SK-N-DZ (cell line): ENCODE measurements at places on chromosomes 16 and 17.

GRCh38 chr17:39175695-39176093, 9.7 kb upstream of the ARL5C start:
- DNase-seq: no peak

GRCh38 chr16:22885951-22886350, 72.0 kb downstream of the HS3ST2 start:
- DNase-seq: no peak

DNA sequence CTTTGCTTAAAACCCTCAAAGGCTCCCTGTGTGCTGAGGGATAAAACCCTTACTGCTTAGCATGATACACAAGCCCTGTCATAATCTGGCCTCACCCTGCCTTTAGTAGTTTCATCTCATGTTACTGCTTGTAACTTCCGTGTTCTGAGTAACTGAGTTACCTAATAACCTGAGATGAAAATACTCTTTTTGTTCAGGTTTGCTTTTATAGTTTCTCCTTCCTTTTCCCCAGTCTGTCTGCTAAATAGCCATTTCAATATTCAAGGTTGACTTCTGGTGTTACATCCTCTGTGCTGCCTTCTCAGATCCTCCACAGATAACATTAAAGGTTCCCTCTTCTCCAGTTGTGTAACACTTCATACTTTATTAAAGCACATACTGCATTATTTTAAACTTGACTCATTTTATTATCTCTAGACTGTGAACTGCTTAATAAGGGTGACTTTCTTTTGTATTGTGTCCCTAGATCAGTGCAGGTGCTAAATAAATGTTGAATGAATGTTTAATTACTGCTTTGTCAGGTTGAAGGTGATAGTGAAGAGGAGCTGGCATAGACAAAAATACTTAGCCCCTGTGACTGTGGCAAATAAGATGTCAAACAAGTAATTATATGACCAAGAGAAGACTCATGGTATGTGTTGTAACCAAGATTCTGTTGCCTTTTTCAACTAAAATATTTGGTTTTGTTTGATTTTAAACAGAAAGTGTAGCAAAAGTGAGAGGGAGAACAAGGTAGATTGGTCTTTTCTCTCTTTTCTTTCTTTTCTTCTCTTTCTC, 47.8 kb downstream of the NFAT5 start:
- no peak for DNase-seq

DNA sequence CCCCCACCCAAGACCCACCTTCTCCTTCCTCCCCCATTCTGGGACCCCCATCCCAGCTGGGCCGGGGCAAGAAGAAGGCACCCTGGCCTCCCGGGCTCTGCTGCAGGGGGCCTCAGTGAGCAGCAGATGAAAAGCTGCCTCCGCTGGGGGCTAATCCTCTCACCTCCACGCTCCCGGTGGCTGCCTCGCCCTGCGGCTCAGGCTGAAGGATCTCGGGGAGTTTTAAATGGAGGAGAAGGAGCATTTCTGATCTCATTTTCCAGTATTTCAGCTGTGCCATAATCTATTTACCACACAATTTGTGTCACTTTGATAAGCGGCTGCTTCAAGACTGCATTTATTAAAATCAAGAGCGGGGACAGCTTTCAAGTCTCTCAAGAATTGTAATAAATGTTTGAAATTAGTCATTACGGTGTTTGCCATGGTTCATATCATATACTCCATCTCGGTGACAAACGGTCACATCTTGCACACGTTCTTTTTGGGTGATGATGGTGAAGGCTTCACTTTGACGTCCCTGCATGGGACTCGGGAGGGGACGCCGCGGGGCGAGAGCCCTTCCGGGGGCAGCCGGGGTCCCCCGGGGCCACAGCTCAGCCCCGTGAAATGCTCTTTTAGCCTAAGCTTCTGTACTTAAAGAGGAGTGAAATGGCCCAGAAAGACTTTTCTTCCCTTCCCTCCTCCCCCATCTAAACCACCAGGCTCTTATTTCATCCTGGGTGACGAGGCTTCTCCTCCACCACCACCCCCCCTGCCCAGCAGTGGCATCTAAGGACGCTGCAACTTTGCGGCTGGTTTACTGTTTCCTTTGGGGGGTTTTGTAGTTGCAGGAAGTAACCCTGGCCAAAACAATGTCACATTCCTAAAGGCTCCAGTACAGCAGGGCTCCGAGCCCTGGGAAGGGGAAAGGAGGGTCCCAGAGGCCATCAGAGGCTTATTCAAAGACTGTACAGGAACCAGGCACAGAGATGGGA, 313.1 kb upstream of the TNRC6C start:
- peak; percentile 53 for DNase-seq

DNA sequence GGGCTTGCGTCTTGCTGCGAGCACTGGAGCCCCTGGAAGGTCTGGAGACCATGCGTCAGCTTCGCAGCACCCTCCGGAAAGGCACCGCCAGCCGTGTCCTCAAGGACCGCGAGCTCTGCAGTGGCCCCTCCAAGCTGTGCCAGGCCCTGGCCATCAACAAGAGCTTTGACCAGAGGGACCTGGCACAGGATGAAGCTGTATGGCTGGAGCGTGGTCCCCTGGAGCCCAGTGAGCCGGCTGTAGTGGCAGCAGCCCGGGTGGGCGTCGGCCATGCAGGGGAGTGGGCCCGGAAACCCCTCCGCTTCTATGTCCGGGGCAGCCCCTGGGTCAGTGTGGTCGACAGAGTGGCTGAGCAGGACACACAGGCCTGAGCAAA, 7.4 kb downstream of the MPG start:
- DNase-seq: no peak

DNA sequence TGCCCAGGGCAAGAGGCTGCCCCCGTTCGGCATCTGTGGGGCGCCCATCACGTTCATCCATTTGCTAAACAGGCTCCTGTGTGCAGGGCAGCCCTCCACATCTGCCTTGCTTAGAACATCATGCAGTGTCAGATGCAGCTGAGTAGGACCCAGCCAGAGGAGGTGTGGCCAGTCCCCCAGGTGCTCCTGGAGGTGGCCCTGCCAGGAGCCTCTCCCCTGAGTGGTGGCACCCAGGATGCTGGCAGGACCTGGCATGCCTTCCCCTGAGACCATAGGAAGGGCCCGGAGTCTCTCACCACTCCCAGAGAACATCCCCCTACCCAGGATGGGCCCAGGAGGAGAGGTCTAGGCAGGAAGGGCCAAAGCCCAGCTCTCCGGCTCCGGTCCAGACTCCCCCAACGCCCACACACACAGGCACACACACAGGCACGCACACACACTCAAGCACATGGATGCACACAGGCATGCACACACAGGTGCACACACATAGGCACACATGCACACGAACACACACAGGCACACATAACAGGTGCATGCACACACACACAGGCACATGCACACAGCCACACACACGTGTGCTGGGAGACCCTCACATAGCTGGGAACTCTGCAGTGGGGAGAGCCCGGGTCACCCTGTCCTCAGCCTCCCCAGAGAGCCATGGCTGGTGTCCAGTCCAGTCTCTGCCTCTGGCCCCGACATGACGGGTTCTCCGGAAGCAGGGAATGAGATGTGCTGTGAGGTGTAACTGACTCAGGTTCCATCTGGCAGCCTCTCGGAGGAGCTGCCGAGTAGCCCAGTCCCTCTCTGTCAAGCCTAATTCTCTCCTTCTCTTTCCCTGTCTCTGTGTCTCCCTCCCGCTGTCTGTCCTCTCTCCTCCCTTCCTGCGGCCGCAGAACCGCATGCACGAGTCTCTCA, 74.6 kb downstream of the AMFR start:
- no peak for DNase-seq

DNA sequence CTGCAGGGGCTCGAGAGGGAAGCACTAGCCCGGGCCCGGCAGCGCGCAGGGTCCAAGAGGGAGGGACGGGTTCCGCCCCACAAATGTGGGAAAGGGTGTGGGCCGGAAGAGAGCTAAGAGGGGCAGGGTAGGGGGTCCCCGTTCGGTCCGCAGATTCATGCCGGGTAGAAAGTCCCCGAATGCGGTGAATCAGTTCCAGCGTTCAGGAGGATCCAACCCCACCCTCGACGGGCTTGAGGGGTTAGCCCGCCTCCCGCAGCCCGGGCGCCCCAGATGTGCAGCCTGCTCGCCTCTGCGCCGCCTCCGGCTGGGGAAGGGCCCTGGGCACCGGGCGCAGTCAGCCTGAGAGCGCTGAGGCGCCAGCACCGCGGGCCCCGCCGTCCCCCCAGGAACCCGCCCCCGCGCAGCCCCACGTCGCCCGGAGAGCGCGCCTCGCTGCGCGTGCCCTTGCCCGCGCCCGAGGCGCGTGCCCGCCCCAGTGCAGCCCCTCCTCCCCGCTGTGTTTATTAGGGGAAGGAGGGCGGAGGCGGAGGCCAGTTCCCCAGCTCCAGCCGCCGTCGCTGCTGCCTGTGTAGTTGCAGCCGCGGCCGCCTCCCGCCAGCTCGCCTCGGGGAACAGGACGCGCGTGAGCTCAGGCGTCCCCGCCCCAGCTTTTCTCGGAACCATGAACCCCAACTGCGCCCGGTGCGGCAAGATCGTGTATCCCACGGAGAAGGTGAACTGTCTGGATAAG, at the start of gene LASP1:
LASP1 (plus strand) TSS at position 533 of the 733 bp plus-strand sequence; CDS start at position 665, 132 bp downstream.
- peak; percentile 85 for DNase-seq

DNA sequence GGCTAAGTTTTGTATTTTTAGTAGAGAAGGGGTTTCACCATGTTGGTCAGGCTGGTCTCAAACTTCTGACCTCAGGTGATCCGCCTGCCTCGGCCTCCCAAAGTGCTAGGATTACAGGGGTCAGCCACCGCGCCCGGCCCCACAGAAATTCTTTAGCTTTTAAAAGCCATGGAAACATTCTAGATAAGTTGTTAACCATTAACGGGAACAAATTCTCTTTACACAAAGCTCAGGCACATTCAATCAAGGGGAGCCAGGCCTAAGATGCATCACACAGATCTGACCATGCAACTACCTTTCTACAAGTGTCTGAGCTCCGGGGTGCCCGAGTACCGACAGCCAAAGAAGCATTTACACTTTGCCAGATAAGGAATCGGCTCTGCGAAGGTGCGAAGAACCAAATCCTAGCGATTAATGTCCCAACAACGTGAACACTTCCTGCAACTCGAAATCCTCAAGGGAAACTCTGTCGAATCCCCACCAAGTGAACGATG, 1.0 kb downstream of the EMC8 start:
- DNase-seq: no peak

DNA sequence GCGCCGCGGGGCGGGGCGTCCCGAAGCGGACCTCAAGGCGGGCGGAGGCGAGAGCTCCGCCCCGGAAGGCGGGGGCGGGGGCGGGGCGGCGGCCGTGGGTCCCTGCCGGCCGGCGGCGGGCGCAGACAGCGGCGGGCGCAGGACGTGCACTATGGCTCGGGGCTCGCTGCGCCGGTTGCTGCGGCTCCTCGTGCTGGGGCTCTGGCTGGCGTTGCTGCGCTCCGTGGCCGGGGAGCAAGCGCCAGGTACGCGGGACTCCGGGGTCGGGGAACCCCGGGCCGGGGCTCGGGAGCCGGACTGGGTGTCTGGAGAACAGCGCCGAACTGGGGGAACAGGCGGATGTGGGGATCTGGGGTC, at the start of gene TNFRSF12A:
TNFRSF12A (plus strand) TSS at position 122 of the 357 bp plus-strand sequence; CDS start at position 152, 30 bp downstream.
- DNase-seq: peak; percentile 63

DNA sequence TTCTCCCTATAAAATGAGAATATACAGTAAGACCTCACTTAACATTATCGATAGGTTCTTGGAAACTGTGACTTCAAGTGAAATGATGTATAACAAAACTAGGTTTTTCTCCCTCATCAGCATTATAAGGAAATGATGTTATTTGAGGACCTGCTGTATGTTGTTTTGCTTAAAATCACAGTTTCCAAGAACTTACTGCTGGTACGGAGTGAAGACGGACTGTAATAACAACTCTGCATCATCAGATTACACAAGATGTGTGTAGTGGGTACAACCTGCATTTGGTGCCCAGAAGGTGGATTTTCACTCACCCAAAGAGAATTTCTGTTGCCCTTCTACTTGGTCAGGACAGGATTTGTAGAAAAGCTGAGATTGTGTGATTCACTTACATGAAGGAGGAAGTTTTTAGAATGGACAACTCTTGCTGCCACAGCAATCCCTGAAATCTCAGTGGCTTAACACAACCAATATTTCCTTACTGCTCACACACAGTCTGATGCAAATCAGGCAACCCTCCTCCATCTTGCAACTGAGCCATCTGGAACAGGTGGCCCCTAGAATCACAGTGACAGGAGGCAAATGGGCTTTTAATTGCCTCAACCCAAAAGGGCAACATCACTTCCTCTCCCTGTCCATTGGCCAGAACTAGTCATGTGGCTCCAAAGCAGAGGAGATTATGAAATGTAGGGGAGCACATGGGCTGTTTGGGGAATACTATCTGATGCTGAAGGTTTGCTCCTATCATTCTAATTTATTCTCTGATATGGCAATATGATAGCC, 67.6 kb upstream of the CACNG5 start:
- DNase-seq: no peak

DNA sequence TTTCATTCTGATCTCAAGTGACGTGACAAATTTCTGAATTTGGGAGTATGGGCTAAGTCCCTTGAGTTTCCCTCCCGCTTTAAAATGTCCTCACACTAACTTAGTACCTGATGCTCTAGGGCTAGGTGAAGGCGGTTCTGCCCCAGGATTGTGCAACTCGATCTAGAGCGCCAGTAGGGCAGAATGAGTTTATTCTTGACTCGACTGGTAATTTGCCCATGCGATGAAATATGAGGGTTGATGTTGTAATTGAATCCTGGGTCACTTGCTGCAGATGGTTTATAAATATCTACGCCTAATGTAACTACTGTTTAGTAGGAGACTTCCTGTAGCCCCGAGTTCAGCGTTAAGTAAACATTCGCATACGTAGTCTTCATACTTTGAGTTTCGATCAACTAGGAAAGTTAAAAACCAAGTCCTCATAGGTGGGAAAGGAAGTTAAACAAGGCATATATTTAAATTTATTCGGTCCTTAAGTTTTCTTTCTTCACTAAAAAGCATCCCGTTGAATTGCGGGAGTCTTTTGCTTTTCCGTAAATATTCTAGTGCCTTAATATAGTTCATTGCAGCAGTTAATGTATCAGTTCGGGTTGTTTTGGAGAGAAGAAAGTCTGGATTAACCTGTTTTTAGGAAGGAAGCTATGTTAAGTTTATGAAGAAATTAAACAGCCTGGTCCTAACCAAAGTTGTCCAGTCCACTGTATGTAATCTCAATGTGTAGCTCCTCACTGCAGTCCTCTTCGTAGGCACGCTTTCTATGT, 1.6 kb downstream of the CTCF start:
- DNase-seq: peak; percentile 28

GRCh38 chr16:88798772-88799455, 4.7 kb upstream of the CDT1 start:
- no peak for DNase-seq

DNA sequence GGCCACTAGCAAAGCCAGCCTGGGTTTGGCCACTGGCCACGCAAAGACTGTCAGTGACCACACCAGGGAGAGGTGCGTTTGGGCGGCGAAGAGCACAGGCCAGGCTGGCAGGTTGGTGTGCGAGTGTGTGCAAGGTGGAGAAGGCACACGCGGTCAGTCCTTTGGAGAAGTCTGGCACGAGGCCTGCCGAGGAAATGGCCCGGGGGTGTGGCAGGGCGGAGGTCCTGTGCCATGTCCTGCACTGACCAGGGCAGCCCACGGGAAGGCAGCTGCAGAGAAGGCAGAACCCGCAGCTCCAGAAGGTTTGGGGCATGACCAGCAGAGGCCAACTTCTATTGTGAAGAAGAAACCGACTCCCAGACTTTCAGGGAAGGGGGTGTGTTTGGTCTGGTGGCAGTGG, 90.8 kb downstream of the ADCY9 start:
- DNase-seq: no peak
